ENCODE measurements at places on chromosomes 5 and 9. TPM values are rescaled to one million over a fixed set of nuclear protein-coding genes. Genes with fewer than 3 reads are reported as not detected.

Gene PCDHB2
- 0.13 TPM for polyA plus RNA-seq

Gene TXNDC8
- polyA plus RNA-seq: not detected

Gene NR4A3
- 2.8 TPM for polyA plus RNA-seq

Gene NTRK2
- polyA plus RNA-seq: not detected

Gene TTC23L
- 3.6 TPM for polyA plus RNA-seq

DNA sequence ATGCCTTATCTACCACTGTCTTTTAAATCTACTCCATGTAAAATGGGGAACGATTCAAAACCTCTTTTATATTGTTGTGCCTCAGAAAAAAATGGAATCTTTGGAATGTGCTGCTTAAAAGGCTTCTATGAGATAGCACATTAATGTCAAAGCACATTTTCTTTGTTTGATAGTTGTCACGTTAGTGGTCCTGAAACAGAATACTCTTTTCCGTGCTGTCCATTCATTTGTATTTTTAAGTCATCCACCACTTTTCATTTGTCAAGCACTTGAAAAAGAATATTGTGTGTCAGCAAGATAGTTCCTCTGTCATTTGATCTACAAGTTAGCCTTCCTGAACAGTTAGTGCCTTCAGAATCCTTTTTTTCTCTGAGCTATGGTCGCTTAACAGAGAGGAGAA, 246.9 kb downstream of the MAST4 start:
- no peaks in the 10 kb centered on the region for H3K4me1 ChIP-seq
- peaks cover 5% of the 10 kb centered on the region for H3K27me3 ChIP-seq
- DNase-seq: no peak

DNA sequence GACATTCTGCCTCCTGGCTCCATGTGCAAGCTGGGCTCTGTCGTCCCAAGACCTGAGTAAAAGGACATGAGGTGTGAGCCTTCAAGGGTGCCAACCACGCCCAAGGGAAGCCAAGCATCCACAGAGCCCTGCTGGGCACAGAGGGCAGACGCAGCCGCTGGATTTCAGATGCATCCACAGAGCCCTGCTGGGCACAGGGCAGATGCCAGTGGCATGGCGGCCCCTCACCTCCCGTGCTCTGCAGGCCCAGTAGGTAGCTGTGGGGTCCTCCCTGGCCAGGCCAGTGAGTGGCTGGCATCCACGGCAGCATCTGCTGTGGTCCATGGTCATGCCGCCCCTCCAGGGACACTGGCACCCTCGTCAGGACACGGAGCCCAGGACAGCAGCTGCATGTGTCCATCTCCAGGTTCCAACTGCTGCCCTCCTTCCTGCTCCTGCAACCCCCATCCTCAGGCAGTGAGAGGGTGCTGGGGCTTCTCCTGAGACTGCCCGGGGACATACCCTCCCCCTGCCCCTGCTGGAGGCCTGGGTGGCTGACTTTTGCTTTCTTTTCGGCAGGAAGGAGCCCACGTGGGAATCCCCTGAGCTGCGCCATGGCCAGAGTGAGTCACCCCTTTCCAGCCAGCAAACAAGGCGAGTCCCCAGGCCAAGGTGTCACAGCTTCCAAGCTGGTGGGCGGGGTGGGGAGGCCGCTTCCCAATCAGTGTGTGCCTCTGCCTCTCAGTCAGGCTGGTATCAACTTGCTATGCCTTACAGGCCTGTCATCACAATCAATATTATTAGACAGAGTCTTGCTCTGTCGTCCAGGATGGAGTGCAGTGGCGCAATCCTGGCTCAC, 4.0 kb upstream of the TRAF2 start:
- H3K4me3 ChIP-seq: peak overlapping the region; percentile 78
- DNase-seq: peak; percentile 52
- no peaks in the 10 kb centered on the region for H3K27me3 ChIP-seq
- peak overlapping the region; percentile 83 for H3K27ac ChIP-seq
- H3K36me3 ChIP-seq: no peaks in the 10 kb centered on the region

- H3K4me3 ChIP-seq: no peak overlapping the region
- no peak overlapping the region for H3K27ac ChIP-seq
- no peaks in the 10 kb centered on the region for H3K4me1 ChIP-seq
- H3K36me3 ChIP-seq: no peaks in the 10 kb centered on the region
- no peak for DNase-seq
- H3K27me3 ChIP-seq: peaks cover 30% of the 10 kb centered on the region
Measured at GRCh38 chr9:87830446-87830845, 52.2 kb upstream of the SPATA31E1 start.

- no peaks in the 10 kb centered on the region for H3K4me1 ChIP-seq
- no peak overlapping the region for H3K4me3 ChIP-seq
- H3K27ac ChIP-seq: no peak overlapping the region
- no peak for DNase-seq
- H3K27me3 ChIP-seq: no peaks in the 10 kb centered on the region
Measured at GRCh38 chr5:106189121-106189809, 1481.5 kb downstream of the EFNA5 start.

DNA sequence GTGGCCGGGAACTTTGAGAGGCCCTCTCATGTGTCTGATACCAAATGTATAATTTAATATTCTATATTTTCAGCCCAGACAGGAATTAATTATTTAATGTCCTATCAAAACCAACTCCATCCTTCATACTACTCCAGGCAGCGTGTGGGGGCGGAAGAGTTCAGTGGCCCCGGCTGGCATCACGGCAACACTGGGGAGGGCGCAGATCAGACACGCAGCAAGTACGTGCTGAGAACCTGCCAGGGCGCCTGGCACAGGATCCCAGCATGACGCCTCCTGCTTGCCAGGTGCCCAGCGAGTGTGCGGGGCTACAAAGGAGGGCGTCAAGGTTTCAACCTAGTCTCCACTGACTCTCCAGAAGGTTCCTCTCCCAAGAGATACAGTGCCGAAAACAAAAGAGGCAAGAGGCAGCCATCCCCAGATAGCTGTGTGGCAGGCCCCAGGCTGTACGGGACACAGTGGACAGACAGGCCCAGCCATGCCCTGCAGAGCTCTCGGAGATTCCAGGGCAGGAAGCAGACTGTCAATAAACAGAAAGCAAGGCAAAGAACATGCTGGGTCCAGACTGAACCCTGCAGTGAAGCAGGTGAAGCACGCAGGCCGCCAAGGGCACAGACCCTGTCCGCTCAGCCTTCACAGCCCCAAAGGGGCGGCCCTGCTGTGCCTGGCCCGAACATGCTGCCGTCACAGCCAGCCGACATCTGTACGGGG, 110.3 kb downstream of the VAV2 start:
- H3K4me3 ChIP-seq: no peak overlapping the region
- peak overlapping the region; percentile 51 for H3K27ac ChIP-seq
- peaks cover 44% of the 10 kb centered on the region for H3K4me1 ChIP-seq
- H3K27me3 ChIP-seq: no peaks in the 10 kb centered on the region
- DNase-seq: no peak

DNA sequence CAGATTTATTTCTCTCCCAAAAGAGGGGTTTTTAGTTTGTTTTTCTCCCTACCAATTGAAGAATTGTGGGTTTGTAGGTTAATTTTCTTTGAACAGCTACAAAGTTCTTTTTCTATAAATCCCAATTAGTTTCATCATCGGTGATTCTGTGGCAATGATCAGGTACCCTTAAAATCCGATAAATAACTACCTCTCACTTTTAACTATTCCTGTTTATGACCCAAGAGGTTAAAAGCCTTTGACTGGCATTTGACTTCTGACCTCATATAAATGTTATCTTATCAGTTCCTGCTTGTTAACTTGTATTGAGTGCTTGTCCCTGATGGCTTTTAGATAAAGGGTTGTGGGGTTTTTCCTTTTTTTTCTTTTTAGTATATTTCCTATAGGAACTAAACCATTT, 124.4 kb upstream of the TMEM161B start:
- DNase-seq: no peak
- no peaks in the 10 kb centered on the region for H3K4me1 ChIP-seq
- no peak overlapping the region for H3K4me3 ChIP-seq
- peaks cover 30% of the 10 kb centered on the region for H3K27me3 ChIP-seq

GRCh38 chr5:58262226-58262625, 197.7 kb downstream of the PLK2 start:
- H3K36me3 ChIP-seq: no peaks in the 10 kb centered on the region
- no peaks in the 10 kb centered on the region for H3K4me1 ChIP-seq
- DNase-seq: no peak
- H3K27ac ChIP-seq: no peak overlapping the region

DNA sequence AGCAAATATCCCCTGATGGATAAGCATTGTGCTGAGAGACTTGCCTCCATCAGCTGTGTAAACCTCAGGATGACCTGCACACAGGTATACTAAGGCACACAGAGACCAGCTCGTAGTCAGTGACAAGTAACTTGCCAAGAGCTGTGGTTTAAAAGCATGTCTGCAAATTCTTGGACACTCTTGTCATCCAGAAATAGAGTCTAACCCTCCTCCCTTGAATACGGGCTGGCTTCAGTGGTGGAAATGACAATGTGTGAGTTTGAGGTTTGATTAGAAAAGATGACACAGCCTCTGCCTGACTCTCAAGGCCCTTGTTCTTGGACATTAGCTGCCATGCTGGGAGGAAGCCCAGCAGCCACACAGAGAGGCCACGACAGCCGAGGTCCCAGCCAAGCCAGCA, 114.4 kb downstream of the GADD45G start:
- H3K36me3 ChIP-seq: no peaks in the 10 kb centered on the region
- H3K4me3 ChIP-seq: no peak overlapping the region
- no peak for DNase-seq
- H3K4me1 ChIP-seq: peaks cover 16% of the 10 kb centered on the region
- no peaks in the 10 kb centered on the region for H3K27me3 ChIP-seq

GRCh38 chr5:69312459-69313160, 20.0 kb downstream of the CCDC125 start:
- DNase-seq: no peak
- no peaks in the 10 kb centered on the region for H3K27me3 ChIP-seq
- H3K4me3 ChIP-seq: no peak overlapping the region
- peaks cover 32% of the 10 kb centered on the region for H3K36me3 ChIP-seq

DNA sequence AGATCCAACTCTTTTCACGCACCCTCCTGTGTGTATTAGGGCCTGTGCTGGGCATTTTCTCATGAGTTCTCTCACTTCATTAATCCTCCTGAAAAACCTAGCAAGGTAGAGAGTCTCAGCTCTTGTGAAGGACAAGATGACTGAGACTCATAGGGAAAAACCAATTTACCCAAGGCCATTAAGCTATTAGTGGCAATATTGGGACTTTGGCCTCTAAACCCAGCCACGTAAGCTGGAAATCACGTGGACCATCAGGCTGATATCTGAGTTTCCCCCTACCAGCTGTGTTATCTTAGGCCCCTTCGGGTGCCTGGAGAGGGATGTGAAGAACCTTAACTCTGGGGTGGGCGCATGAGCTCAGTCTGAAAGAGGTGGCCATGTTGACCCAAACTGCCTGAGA, 80.7 kb downstream of the ANKH start:
- H3K36me3 ChIP-seq: no peaks in the 10 kb centered on the region
- no peaks in the 10 kb centered on the region for H3K27me3 ChIP-seq
- no peak overlapping the region for H3K27ac ChIP-seq
- no peak overlapping the region for H3K4me3 ChIP-seq
- peaks cover 27% of the 10 kb centered on the region for H3K4me1 ChIP-seq

- H3K27ac ChIP-seq: peak overlapping the region; percentile 93
- H3K36me3 ChIP-seq: no peaks in the 10 kb centered on the region
- peak; percentile 26 for DNase-seq
- H3K4me3 ChIP-seq: peak overlapping the region; percentile 89
Measured at GRCh38 chr9:93098236-93098946, 2.4 kb downstream of the CARD19 start.

DNA sequence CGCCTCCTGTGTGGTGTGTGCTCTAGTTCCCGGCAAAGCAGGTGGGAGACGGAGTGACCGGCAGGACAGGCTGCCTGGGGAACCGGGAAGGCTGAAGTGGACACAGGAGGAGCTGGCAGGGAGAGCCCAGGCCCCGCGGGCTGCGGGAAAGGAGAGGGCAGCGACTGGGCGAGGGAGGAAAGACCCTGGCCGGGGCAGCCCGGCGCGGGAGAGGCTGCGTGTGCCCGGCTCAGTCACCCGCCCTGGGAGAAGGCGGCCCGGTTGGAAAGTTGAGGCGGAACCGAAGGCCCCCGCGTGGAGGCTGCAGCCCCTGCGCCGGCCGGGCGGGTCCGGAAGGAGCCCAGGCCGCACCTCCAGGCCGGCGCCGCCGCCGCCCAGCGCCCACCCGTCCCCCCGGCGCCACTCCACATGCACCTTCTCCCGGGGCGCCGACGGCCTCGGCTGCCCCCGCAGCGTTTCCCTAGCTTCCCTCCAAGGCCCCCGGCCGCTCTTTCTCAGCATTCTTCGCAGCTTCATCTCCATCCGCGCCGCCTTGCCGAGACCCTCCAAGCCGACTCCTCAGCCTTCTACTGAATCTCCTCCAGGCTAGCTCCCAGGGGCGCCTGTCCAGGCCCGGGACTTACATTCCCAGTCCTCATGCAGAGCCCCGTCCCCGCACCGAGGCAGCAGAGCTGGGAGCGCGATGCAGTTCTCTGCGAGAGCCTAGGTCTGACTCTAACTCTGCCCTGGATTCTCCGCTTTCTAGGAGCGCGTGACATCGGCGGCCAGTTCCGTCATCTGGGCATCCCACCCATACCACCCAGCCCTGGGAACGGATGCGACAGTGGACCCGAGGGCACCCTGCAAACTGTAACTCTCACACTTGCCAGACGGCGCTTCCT, 152.0 kb downstream of the ERCC6L2 start:
- H3K27ac ChIP-seq: no peak overlapping the region
- no peak for DNase-seq
- H3K4me1 ChIP-seq: peaks cover 26% of the 10 kb centered on the region
- H3K36me3 ChIP-seq: peaks cover 29% of the 10 kb centered on the region

DNA sequence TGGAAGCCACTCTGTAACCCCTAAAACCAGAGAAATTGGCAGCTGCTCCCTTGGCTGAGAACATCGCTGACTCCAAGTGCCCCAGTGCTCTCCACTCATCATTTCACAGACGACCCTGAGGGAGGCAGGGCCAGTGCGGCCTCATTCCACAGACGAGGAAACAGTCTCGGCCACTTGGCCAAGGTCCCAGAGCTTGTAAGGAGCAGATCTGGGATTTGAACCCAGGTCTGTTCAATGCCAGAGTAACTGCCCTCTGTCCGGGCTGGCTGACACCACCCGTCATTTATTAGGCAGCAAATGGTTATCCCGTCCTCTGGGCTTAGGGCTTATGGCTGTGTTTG, 19.9 kb upstream of the IER5L start:
- no peaks in the 10 kb centered on the region for H3K4me1 ChIP-seq
- no peak overlapping the region for H3K4me3 ChIP-seq
- no peak overlapping the region for H3K27ac ChIP-seq

GRCh38 chr5:17223367-17224185, 6.1 kb downstream of the BASP1 start:
- H3K4me1 ChIP-seq: peaks cover 78% of the 10 kb centered on the region
- H3K27ac ChIP-seq: peak overlapping the region; percentile 85
- peak overlapping the region; percentile 59 for H3K4me3 ChIP-seq
- H3K27me3 ChIP-seq: no peaks in the 10 kb centered on the region
- DNase-seq: no peak

- H3K27ac ChIP-seq: no peak overlapping the region
- no peaks in the 10 kb centered on the region for H3K4me1 ChIP-seq
- no peak overlapping the region for H3K4me3 ChIP-seq
- no peaks in the 10 kb centered on the region for H3K36me3 ChIP-seq
Measured at GRCh38 chr9:81086416-81086815, 602.9 kb downstream of the TLE1 start.

GRCh38 chr9:103990311-103990710, 103.8 kb upstream of the SMC2 start:
- H3K4me1 ChIP-seq: no peaks in the 10 kb centered on the region
- H3K36me3 ChIP-seq: no peaks in the 10 kb centered on the region
- DNase-seq: no peak
- no peak overlapping the region for H3K4me3 ChIP-seq
- H3K27me3 ChIP-seq: no peaks in the 10 kb centered on the region
